ENCODE measurements at places on chromosomes 5 and 9.
A peak's percentile ranks its signal among the peaks of the same experiment; 100 is the strongest.

GRCh38 chr9:129962451-129962864, 80.5 kb downstream of the FNBP1 start:
- DNase-seq, result no peak

DNA sequence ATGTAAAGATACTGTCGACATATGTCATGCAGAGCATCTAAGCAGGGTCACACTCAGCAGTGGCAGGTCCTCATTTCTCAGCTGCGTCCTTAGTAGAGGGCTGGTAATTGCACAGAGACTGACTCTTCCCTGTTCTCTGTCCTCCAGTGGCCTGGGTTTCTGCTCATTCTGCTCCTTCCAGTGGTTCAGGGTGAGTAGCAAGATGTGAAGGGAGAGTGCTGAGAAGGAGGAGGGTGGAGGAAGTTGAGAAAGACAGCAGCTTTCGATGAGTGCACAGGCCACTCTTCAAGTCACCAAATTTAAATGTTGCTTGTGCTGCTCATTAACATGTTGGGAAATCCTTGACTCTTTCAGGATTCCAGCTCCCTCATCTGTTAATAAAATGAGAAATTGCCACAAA, 203.9 kb downstream of the FBXL7 start:
- DNase-seq, result no peak

DNA sequence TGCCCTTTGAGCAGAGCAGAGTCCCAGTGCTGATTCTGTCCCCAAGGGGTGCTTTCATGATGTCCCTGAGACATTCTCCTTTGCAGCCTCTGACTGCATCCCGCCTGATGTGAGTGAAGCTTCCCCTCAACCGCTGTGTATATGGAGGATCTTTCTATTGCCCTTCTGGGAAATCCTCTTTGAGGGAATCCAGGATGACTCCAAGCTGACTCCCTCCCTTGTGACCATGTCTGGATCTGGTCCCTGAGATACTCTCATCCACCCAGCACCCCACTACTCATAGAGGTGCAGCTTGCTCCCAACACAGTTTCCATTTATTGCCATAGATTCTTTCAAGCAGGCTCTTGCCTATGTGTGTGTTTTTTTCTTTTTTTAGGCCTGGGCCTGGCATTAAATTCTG, 216.5 kb downstream of the SEC61B start:
- DNase-seq, result no peak

DNA sequence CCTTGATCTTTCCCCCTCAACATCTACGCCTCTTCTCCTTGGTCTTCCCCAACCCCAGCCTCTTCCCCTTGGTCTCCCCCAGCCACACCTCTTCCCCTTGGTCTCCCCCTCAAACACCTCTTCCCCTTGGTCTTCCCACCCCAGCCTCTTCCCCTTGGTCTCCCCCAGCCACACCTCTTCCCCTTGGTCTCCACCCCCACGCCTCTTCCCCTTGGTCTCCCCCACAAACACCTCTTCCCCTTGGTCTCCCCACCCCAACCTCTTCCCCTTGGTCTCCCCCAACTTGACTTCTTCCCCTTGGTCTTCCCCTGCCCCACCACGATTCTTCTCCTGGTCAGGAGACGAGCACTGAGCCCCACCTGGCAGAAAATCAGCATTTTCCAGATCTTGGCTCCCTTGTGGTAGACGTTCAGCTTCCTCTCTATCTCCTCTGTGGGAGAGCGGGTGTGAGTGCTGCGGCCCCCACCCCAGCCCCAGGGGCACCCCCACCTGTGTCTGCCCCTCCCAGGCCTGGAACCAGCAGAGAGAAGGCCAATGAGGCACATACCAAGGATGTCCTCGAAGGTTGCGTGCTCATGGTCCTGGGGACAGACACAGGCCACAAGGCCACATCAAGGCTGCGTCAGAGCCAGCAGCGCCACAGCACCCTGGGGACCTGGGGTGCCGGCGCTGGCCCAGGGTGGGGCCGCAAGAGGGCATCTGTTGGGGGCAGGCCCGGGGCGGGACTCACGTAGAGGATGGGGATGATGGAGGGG, 7.0 kb downstream of the NSMF start:
- no peak for DNase-seq

DNA sequence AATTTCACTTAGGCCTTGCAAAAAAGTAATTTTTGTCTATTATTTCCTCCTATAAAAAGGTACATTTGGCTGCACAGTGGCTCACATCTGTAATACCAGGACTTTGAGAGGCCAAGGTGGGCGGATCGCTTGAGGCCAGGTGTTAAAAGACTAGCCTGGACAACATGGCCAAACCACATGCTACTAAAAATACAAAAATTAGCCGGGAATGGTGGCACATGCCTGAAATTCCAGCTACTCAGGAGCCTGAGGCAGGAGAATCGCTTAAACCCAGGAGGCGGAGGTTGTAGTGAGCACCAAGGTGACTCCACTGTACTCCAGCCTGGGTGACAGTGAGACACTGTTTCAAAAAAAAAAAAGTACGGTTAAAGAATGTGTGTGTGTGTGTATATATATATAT, 15.7 kb downstream of the NUP155 start:
- DNase-seq, result no peak

DNA sequence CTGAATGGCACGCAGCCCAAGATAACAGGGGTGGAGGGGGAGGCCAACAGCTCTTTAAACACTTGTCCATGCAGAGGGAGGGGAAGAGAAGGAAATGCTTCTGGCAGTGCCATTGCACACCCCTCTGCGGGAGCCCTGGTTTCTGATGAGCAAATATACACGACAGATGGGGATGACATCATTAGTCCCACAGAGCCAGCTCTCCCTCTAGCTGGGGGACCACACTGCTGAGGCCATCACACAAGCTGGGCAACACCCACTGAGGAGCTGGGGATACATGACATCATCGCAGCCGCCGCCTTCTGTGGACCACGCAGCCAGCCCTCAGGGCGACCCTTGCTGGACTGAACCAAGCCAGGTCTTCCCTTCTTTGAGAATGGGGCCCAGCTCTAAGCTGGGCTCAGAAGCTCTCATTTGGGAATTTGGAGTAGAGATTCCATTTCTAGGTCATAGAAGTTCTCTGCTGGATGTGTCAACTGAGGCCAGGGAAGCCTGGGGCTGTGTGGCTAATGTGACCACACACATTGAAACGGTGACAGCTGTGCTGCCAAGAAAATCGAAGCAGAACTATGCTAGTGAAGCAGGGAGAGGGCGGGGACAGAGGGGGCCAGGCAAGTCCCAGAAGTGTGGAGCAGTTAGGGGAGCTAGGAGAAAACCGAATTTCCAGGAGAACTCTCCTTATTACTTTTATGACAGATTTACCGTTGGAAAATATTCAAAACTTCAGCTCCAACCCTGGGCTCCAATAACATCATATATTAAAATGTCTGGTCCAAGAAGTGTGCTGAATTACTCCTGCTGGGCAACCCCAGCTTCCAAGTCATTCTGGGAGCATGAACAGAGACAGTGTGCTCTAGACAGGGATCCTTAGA, 79.5 kb downstream of the PRRT1B start:
- no peak for DNase-seq

DNA sequence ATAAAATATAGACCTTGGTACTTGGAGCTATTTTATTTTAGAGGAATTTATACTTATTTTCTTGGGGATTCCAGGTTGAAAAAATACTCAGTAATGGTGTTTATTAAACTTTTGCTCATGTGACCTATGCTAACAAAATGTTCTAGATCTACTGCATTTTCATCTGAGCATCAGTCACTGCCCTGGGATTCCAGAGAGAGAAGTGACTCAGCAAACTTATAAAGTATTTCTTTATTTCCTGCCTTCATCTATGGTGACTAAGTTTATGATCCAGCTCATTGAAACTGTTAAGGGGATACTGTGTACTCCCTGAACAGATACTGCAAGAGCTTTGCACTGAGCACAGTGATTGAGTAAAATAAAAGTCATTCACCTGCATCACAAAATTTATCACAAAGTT, 298.5 kb upstream of the CDH18 start:
- no peak for DNase-seq

DNA sequence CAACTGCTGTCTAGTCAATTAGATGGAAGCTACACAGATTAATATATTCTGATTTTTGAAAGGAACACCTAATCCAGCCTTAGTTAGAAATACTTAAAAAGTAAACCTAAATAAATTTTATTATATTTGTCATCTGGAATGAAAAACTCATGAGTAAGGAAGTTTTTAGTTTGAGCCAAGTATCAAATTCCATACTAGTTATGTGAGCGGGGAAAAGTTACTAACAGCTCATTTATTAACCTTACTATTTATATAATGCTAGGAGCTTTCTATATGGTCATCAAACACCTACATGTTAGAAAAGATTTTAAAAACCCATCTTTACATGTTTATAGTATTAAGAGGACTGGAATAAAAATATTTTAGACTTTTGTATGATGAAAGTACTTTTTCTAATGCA, 41.6 kb upstream of the POU5F2 start:
- no peak for DNase-seq

- DNase-seq, result no peak
Measured at GRCh38 chr9:73230251-73230650, 78.6 kb downstream of the ANXA1 start.

GRCh38 chr5:132753135-132753987, 6.1 kb downstream of the CCNI2 start:
- no peak for DNase-seq

GRCh38 chr9:129875181-129875611, 39.9 kb downstream of the USP20 start:
- no peak for DNase-seq

DNA sequence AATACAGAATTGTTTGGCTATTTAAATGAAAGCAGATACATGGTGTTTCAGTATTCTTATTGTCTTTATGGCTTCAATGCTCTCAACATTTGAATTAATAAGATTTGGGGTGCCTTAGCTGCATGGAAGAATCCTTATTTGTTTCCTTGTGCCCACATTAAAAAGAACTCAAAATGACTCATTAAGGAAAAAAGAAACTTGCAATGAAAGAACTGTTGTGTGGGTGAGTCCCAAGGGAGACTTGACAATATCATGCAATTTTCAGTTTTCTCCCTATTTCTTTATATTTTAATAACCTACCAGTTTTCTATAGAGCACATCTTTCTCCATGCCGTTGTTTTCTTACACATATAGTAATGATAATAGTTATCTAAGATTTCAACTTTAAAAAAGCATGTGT, 404.0 kb downstream of the PDE4D start:
- DNase-seq, result no peak

GRCh38 chr5:39224196-39224761, 4.9 kb upstream of the FYB1 start:
- DNase-seq, result no peak

DNA sequence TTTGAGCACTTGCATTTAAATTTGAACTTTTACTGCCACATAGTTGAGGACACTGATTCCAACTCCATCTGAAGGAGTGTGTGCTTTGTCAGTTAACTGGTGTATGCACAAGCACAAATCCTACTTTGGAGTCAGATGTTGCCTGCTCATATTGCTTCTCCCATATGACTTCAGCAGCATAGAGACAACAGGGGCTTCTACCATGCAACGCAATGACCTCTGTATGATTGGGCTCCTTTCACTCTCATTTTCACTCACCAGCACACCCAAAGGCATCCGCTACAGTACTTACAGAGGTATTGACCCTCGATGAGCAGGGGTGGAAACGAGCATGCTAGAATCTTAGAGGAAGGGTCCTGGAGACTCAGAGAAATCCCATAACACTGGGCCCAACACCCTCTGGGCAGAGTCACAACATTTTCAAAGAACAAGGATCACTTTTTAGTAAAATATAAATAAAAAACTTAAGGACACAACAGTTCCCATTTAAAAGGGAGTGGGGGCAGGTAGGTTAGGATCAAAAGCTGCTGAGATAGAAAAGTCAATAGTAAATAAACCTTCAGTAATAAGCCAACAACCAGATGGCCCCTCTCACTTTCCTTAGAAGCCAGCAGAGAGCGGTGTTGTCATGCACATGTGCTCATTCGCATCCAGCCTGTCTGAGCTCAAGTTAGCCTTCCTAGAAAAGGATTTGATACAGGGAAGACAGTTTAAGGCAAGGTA, 203.8 kb downstream of the SNCAIP start:
- DNase-seq, result peak; percentile 4

DNA sequence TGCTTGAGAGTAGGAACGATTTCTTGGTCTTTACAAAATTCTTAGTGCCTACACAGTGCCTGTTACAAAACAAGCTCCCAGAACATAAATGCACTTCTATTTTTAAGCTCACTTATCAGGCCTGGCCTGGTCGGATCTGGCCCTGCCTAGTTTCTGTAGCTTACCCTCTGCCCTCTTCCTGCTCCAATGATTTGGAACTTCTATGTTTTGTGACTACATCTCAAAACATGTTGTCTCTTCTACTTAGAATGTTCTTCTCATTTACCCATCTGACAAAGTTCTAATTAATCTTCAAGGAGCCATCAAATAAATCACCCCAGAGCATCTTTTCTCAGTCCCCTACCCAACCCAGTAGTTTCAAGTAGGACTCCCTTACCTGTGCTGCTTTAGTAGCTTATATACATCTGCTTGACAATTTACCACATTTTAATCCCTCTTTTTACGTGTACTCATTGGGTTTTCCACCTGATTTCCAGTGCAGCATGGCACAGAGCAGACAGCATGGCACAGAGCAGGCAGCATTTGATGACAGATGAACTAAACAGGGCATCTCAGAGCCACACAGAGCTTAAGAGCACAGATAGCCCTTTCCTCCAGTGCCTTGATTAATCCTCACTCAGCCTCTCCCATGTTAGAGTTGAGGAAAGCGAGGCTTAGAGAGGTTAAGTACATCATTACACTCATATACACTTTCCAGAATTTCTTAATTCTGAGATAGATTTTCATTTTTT, 171.9 kb downstream of the MAPKAP1 start:
- no peak for DNase-seq

DNA sequence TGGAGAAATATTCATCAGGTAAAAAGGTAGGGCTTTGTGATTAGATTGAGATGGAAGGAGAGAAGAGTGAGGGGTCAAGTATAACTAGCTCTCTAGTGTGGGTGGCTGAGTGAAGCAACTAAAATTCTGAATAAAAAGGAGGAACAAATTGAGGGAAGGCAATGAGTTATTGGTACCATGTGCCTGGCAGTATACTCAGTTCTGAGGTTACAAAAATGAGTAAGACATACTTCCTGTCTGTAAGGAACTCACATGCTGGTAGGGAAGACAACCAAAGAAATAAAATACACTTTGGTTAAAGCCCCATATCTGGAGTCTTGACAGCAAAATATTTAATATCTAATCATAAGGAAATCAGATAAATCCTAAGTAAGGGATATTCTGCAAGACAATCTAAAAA, 476.8 kb upstream of the C9orf72 start:
- no peak for DNase-seq

- no peak for DNase-seq
Measured at GRCh38 chr9:105144076-105144475, 100.4 kb upstream of the SLC44A1 start.

- DNase-seq, result no peak
Measured at GRCh38 chr9:124263213-124263612, 5.5 kb downstream of the NEK6 start.

DNA sequence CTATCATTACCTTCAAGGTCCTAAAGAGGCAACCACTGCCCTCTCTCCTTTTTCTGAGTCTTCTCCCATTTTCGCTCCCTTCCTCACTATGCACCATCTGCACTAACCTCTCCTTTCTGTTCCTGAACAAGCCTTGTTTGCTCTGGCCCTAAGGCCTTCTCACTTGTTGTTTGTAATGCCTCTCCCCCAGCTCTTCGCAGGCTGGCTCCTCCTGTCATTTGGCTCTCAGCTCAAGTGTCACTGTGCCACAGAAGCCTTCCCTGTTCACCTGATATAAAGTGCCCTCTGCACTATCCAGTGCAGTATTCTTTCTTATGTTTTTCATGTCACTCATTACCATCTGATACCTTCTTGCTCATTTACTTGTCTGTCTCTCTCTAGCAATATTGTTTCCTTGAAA, 303.7 kb downstream of the KCNN2 start:
- peak; percentile 21 for DNase-seq
